SJSA1 (cell line): ENCODE measurements at places on chromosomes 6 and 20. TPM values are rescaled to one million over a fixed set of nuclear protein-coding genes. Genes with fewer than 3 reads are reported as not detected.

DNA sequence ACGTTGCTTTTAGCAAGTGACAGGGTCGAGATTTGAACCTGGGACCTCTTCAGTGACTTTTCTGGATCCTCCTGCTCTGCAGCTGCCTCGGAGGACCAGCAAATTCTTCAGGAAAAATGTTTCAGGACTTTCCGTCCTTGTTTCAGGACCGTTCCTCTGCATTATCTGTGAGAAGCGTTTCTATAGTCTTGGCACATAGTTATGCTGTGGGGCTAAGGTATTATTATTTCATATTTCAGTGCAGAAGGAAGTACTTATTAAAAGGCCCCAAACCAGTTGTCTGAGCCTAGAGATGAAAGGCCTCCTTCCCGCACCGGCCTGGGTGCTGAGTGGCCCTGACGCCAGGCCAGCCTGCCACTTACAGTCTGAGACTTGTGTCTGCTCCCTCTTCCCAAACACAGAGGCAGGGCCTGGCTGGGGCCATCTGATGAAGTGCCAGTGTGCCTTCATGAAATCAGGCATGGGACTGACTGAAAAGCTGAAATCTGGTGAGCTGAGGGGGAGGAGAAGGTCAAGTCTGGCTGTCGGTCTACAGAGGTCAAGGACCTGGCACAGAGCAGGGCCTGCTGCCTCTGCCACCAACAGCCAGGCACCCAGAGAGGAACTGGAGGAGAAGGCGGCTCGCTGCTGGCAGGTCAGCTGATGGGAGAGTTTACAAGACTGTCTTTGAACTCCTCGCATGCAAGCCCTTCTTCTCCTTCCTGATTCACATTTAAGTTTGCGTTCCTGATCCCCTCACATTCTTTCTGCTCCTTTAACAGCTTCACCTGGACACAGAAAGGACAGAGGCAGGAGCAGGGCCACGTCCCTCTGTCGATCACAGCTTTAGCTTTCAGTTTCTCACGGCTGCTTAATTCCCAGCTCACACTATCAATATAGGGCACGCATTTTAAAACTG is 8.9 kb upstream of the QKI start:
- no peaks in the 10 kb centered on the region for H3K36me3 ChIP-seq
- DNase-seq, result no peak
- H3K27ac ChIP-seq, result peak overlapping the region; percentile 16
- H3K4me3 ChIP-seq, result peak overlapping the region; percentile 25

GRCh38 chr6:41546475-41546865 is 289 bp downstream of the FOXP4 start:
- no peak overlapping the region for H3K27ac ChIP-seq
- no peaks in the 10 kb centered on the region for H3K27me3 ChIP-seq
- no peak for DNase-seq
- H3K36me3 ChIP-seq, result peaks cover 36% of the 10 kb centered on the region

DNA sequence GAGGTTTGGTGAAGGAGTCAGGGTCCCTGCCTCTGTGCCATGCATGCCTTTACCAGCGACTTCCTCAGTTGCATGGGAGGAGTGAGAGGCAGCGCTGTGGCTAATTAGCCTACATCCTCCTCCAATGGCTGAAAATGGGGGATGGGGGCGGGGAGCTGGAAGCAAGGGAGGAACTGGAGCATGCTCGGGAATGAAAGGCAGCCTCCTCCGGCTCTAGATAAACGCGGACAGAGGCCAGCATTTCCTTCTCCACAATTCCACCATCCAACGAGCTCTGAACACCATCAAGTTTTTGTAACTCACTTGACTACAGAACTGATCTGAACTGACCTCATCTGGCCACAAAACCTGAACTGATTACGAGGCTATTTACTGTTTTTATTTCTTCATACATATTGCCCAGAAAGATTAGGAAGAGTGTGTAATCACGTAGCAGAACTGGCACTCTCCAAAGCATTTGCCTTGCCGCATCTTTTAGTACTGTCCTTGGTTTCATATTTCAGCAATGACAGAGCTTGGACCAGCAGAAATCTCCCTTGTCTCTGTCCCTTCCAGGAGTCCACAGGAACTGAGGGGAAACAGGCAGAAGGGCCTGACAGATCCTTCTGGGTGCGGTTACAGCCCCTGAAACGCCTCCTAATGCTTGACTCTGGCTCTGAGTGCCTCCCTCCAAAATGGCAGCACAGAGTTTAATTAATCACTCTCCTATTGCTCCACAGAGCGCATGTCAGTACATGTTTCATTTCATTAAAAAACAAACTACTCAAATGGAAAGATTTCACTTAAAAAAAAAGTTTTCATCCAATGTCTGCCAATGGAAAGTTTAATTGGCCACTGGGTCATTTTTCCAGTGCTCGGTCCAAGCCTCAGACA is 58.2 kb upstream of the TRAF3IP2 start:
- no peak overlapping the region for H3K4me3 ChIP-seq
- no peaks in the 10 kb centered on the region for H3K27me3 ChIP-seq
- H3K27ac ChIP-seq, result no peak overlapping the region
- DNase-seq, result no peak
- peaks cover 7% of the 10 kb centered on the region; the same call in 1 of the 2 replicates for H3K36me3 ChIP-seq

- no peak overlapping the region for H3K27ac ChIP-seq
- H3K4me3 ChIP-seq, result no peak overlapping the region
- no peaks in the 10 kb centered on the region for H3K27me3 ChIP-seq
- peaks cover 18% of the 10 kb centered on the region for H3K4me1 ChIP-seq
Observed at GRCh38 chr20:25626779-25627178, 3.0 kb upstream of the NANP start.

DNA sequence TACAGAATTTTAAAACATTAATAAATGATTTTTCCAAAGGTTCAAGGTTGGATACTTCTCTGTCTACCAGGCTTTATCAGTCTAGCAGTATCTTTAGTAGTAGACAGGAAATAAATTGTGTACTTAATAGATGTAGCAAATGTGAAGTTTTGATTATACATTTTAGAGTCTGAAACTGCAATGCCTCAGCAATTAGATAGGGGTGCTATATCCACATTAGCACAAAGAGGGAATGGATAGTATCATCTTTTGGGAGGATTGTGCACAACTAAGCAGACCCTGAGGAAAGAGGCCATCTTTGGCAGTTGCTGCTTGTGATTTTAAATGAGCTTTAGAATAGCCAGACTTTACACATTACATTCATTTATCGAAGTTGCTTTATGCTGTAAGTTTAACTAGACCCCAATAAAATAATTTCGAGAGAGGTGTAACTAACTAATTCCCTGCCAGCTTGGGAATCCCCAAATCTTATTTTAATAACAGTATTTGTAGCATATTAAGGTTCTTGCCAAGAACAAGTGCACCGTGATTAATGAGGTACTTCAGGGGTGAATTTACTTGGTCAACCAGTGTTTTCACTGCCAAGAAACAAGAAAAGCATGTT is 2.8 kb downstream of the KCNQ5 start:
- H3K27ac ChIP-seq, result no peak overlapping the region
- no peaks in the 10 kb centered on the region for H3K36me3 ChIP-seq
- H3K4me3 ChIP-seq, result no peak overlapping the region

DNA sequence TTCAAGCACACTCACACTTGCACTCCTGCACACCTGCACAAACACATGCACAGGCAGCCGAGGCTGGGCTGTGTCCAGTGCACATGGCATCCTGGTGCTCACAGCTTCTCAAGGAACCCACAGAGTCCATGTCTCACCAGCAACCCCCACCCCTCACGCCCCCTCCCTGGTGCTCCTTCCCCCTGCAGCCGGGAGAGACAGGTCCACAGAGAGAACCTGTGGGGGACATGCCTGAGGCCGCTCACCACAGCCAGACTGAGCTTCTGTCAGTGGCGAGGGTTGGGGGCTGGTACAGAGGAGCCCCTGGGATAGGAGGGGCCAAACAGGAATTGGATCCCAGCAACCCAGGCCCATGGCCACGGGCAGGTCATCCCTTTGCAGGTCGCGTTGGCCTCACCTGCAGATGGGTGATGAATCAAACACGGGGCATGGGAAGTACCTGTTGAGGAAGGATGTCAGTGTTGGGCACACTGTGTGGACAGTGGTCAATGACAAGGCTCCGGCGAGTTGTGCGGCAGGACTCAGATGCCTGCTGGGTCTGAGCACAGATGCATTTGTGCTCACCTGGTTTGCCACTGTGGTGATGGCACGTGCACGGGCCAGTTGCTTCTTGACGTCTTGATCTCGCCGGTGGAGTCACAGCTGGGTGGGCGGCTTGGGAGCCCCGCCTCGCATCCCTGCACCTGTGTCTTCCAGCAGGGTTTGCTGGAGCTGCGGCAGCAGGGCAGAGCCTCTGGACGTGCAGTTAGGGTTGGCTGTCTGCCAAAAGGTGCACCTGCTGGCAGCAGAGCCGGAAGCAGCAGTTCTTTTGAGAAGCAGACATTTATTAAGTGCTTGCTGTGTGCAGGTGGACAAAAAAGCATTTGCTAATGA is 113.0 kb downstream of the ERMARD start:
- H3K27me3 ChIP-seq, result no peaks in the 10 kb centered on the region
- no peak overlapping the region for H3K27ac ChIP-seq
- H3K4me3 ChIP-seq, result no peak overlapping the region
- no peaks in the 10 kb centered on the region for H3K4me1 ChIP-seq
- H3K36me3 ChIP-seq, result no peaks in the 10 kb centered on the region

DNA sequence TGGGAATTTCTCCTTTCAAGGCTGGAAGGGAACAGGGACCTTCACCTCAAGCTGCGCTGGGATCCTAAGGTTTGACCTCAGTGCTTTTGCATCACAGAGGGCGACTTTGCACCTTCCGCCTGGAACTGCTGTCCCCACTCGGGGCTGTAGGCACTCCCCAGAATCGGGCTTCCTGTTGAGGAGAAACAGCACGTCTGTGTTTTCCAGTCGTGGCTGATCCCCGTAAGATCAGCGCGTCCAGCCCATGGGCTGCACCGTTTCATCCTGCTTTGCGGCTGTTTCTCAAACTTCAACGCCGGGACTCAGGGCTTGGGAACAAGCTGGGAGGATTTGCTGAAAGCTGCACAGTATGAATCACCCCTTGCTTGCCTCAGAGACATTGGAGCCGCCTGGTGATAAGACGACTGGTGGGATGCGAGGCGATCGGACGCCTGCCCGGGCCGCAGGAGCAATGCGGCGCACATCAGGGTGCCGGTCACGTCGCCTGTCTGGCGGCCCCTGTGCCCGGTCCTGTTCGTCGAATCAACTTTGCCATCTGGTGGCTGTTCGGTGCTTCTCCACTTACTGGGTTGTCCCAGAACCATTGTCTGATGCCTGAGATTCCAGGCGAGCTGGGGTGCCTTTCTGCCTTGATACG is 53.6 kb upstream of the FRMD1 start:
- no peaks in the 10 kb centered on the region for H3K4me1 ChIP-seq
- peak; percentile 57 for DNase-seq
- no peak overlapping the region for H3K27ac ChIP-seq

GRCh38 chr6:17045581-17046322 is 56.1 kb upstream of the STMND1 start:
- no peaks in the 10 kb centered on the region for H3K36me3 ChIP-seq
- H3K4me3 ChIP-seq, result peak overlapping the region; percentile 6; the same call in 1 of the 2 replicates
- peak; percentile 58 for DNase-seq
- peaks cover 30% of the 10 kb centered on the region for H3K4me1 ChIP-seq
- no peaks in the 10 kb centered on the region for H3K27me3 ChIP-seq

- H3K27ac ChIP-seq, result no peak overlapping the region
- DNase-seq, result no peak
Observed at GRCh38 chr6:157312757-157313156, 10.6 kb downstream of the TMEM242 start.

DNA sequence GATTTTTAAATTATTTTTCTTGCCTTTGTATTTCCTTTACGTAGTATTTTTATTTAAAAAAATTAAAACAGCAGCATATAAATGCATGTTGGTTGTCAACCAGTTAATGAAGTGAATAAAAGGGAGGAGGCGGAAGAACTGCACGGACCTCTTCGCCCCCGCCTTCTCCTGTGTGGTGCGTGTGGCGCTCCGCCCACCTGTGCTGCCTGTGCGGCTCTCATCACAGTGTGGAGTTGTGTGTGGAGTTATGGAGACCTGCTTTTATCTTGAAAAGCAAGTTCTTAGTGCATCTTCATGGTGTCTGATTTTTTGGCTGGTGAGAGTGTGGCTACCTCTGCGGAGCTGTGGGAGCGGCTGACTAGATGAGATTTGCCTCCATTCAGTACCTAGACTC is 58.4 kb downstream of the PTPN1 start:
- no peak overlapping the region for H3K4me3 ChIP-seq
- H3K36me3 ChIP-seq, result peaks cover 80% of the 10 kb centered on the region
- H3K27ac ChIP-seq, result no peak overlapping the region

- H3K4me3 ChIP-seq, result no peak overlapping the region
- peaks cover 53% of the 10 kb centered on the region for H3K4me1 ChIP-seq
- H3K36me3 ChIP-seq, result no peaks in the 10 kb centered on the region
Observed at GRCh38 chr6:26029857-26030653, 57.2 kb upstream of the HFE start.

DNA sequence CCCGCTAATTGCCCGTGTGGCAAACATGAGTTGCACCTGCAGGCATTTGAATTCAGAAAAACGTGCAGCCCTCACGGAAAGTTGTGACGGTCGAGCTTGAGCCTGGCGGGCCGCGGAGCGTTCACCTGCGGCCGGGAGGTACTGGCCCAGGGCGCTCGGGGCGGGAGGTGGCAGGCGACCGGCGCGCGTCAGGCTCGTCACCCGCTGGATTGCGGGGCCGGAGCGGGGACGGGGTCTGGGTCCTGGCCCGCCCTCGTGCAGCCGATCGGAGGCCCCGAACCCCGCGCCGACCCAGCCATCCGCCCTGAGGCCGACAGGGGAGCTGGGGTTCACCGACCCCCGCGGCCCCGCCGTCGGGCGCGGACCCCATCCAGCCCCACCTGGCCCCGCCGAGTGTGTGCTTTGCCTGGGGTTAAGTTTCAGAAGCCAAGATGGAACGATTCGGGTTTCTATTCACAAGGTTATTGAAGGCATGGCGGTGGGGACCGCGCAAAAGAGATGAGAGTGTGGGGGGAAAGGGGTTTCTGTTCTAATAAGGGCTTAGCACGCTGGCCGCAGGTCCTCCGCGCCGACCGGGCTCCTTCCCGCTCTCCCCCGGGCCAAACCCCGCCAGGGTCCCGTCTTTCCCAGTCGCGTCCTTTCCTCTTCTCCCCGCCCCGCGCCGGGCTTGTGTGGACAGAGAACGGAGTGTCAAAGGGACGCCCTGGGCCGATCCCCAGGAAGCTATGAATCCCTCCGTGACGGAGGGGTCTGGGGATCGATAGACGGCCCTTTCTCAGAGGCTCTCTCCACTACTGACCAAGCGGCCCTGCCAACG is 1.6 kb upstream of the HEY2 start:
- H3K4me3 ChIP-seq, result peak overlapping the region; percentile 54
- DNase-seq, result peak; percentile 47
- H3K27me3 ChIP-seq, result peaks cover 70% of the 10 kb centered on the region
- H3K36me3 ChIP-seq, result no peaks in the 10 kb centered on the region

DNA sequence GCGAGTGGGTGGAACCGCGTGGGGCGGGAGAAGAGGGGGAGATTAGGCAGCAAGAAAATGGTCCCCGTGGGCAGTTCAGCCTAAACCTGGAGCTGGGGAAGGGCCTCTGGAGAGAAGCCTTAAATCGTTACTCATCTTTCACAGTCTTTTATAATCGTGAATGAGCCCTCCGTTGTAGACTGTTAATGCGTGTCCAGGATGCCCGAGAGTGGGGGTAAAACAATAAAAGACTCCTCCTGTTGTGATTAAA is 11.0 kb upstream of the ELOVL5 start:
- no peaks in the 10 kb centered on the region for H3K36me3 ChIP-seq
- H3K27ac ChIP-seq, result peak overlapping the region; percentile 91
- no peak for DNase-seq
- no peaks in the 10 kb centered on the region for H3K27me3 ChIP-seq
- H3K4me3 ChIP-seq, result peak overlapping the region; percentile 56
- peaks cover 27% of the 10 kb centered on the region for H3K4me1 ChIP-seq

EGFL8 gene
- total RNA-seq, result 0.19 and 3.1 TPM in 2 replicates

COL9A3 gene
- not detected in 2 replicates for total RNA-seq

RPS18 gene
- 2,063 and 2,614 TPM in 2 replicates for total RNA-seq

ZNF165 gene
- 0.08 TPM in 1 of 2 replicates, not detected in the other for total RNA-seq

PRR18 gene
- total RNA-seq, result 0.76 and 1.0 TPM in 2 replicates

CFB gene
- total RNA-seq, result 0.50 and 0.58 TPM in 2 replicates
